Stimulated activated CD8-positive, alpha-beta memory T cell treated with anti-CD3 and anti-CD28 coated beads, Interleukin-15, amount 100 ng/mL, for 4 hours (primary cell): ENCODE measurements at places on chromosomes 2 and 18.

DNA sequence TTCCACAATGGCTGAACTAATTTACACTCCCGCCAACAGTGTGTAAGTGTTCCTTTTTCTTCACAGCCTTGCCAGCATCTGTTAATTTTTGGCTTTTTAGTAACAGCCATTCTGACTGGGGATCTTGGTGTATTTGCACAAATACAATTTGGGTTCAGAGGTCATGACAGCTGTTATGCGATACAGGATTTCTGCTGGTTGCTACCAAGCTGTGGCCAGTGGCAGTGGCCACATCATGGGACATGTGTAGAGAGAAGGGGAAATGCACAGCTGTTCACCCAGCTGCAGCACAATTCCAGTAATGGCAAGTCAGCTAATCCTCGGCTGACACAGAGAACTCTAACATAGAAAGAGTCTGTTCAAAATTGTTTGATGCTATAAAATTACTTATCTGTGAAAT, 21.0 kb upstream of the SELENOI start:
- DNase-seq, result no peak

DNA sequence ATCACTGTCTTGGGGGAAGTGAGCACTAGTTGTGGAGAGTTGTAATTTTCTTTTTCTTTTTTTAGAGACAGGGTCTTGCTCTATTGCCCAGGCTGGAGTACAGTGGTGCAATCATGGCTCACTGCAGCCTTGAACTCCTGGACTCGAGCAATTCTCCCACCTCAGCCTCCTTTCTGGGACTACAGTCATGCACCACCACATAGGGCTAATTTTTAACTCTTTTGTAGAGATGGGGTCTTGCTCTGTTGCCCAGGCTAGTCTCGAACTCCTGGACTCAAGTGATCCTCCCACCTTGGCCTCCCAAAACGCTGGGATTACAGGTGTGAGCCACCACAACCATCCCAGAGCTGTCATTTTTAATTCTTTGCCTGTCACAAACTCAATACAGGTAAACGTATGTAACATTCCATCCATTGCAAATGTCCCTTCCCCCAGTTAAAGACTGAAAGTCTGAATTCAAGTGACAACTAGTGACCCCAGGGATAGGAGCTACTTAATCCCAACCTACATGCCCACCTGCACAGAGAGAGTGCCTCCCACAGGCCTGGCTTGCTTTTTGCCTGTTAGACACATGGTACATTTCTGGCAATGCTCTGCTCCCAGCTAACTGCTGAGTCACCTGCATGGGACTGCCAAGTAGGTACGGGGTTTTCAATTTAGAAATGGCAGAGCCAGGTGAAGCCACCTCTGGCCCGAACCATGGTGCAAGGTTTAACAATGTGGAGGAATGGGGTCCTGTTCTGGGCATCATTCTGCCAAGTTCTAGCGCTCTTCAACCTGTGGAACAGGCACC, 60.6 kb downstream of the CYB5A start:
- DNase-seq, result no peak

DNA sequence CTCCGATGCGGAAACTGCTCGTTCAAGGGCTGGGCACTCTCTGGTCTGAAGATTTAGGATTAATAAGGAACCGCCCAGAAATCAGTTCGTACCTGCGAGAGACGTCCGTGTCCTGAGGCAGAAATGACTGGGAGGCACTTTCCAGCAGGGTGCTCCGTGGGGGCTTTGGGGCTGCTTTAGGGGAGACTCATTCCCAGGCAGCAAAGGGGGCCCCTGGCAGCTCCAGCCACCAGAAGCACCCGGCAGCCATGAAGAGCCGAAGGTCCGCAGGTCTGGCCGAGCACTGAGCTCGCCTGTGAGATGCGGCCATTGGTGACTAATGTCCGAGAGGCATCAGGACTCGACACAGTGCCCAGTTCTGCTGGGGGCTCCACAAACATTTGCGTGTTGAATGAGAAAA, 20.9 kb downstream of the KCNG2 start:
- DNase-seq, result no peak

GRCh38 chr2:7027411-7027810, 110.2 kb downstream of the RNF144A start:
- no peak for DNase-seq
